ENCODE measurements at places on chromosomes 5 and 9.

GRCh38 chr9:16871336-16872151, 1.1 kb upstream of the BNC2 start:
- no peak overlapping the region for H3K27ac ChIP-seq
- peaks cover 18% of the 10 kb centered on the region for H3K27me3 ChIP-seq
- H3K36me3 ChIP-seq = no peaks in the 10 kb centered on the region
- H3K4me1 ChIP-seq = no peaks in the 10 kb centered on the region
- H3K4me3 ChIP-seq = no peak overlapping the region
- no peak for DNase-seq

- peaks cover 11% of the 10 kb centered on the region for H3K4me1 ChIP-seq
- peaks cover 7% of the 10 kb centered on the region for H3K36me3 ChIP-seq
- no peaks in the 10 kb centered on the region for H3K27me3 ChIP-seq
- DNase-seq = no peak
These were observed 5.7 kb upstream of the RPS23 start for GRCh38 chr5:82283893-82284292.

DNA sequence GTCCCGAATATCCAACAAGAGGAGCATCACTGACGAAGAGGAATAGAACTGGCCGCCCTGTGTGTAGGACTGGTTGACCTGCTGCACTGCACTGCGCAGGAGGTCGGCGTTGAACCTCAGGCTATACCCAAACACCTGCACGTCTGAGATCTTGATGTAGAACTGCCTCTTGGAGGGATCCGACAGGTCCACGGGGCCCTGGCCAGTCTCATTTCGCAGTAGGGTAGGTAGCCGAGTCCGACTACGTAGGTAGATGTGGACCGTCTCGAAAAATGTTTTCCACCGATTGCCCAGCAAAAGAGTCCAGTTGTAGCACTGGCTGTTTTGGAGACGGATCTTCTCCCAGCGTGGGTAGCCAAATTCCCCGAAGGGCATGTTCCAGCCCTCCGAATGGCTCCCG, 202.0 kb downstream of the BRINP1 start:
- H3K36me3 ChIP-seq = no peaks in the 10 kb centered on the region
- H3K4me3 ChIP-seq = no peak overlapping the region
- DNase-seq = no peak
- H3K27me3 ChIP-seq = no peaks in the 10 kb centered on the region

GRCh38 chr5:14551211-14551610, 30.4 kb upstream of the OTULINL start:
- H3K4me3 ChIP-seq = no peak overlapping the region
- peaks cover 8% of the 10 kb centered on the region for H3K4me1 ChIP-seq
- no peak for DNase-seq
- no peaks in the 10 kb centered on the region for H3K36me3 ChIP-seq

DNA sequence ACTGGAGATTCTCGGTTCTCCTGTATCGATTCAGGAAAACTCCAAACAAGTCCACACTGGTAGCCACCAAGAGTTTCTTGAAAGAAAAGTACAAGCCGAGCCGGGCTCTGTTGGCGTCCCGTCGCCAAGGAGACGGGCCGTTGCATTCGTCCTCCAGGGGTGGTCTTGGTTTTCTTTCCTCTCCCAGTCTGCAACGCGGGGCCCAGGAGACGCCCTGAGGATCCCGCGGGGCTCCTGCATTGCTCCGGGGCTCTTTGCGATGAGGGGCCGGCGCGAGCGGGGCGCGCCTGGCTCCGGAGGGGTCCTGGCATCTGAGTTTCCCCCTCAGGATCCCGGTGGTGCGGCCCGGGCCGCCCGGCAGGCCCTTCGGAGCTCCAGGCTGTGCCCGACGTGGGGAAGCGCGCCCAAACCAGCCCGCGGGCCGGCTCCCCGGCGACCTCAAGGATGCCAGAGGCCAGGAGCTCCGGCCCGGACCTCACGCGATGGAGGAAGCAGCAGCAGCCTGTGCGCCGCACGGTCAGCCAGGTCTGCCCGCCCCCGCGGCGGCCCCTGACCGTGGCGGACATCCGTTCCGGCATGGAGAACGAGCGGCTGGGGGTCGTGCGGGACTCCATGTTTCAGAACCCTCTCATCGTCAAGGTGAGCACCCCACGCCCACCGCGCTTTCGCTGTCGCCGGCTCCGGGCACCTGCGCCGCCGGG, at the start of gene CFAP77:
TSS of gene CFAP77 (plus strand) at position 384 of the 701 bp plus-strand sequence. CDS start at position 445, 61 bp downstream.
- H3K4me1 ChIP-seq = peaks cover 29% of the 10 kb centered on the region
- peak within 1 kb of the TSS; percentile 74 for H3K27ac ChIP-seq
- H3K4me3 ChIP-seq = peak within 1 kb of the TSS; percentile 81
- H3K36me3 ChIP-seq = no peaks in the 10 kb centered on the region
- peak; percentile 32 for DNase-seq

DNA sequence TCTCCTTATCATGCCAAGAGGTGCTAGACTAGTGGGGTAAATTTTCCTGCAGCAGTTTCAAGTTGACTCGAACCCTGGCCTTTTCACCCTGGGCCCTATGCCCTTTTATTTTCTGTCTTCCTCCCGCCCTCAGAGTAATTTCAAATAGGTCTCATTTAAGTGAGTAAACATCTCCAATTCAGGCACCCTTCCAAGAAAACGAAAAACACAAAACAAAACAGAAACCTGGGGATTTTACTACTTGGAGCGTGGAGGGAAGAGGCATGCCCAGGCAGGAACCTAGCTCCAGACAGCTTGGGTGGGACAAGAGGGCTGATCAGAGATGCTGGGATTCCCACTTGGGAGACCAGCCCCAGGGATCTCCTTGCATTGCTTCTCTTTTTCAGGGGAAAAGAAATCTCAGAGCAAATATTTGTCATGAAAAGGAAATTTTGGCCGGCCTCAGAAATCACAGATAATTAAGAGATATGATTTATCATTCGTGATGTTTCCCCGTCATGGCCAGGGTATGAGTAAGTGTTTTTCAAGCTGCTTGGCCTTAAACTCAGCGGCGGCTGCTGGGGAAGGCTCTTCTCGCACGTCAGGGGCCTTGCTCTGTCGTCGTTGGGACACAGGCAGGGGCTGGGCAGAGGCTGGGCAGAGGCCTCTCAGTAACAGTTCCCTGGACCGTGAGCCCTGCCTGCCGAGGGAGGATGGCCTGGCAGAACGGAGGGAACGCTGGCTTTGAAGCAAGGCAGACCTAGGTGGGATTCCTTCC, 248.6 kb upstream of the KLF4 start:
- no peak for DNase-seq
- no peak overlapping the region for H3K4me3 ChIP-seq
- no peaks in the 10 kb centered on the region for H3K36me3 ChIP-seq
- H3K27ac ChIP-seq = no peak overlapping the region
- H3K4me1 ChIP-seq = peaks cover 3% of the 10 kb centered on the region
- peaks cover 9% of the 10 kb centered on the region for H3K27me3 ChIP-seq

- H3K4me1 ChIP-seq = peaks cover 2% of the 10 kb centered on the region
- no peak overlapping the region for H3K4me3 ChIP-seq
- DNase-seq = no peak
- H3K27ac ChIP-seq = no peak overlapping the region
- no peaks in the 10 kb centered on the region for H3K36me3 ChIP-seq
These were observed 123.2 kb downstream of the C5orf15 start for GRCh38 chr5:133845271-133845670.

- H3K27ac ChIP-seq = no peak overlapping the region
- H3K4me3 ChIP-seq = no peak overlapping the region
- H3K4me1 ChIP-seq = peaks cover 14% of the 10 kb centered on the region
- no peaks in the 10 kb centered on the region for H3K27me3 ChIP-seq
These were observed 61.0 kb downstream of the ARL15 start for GRCh38 chr5:54249210-54250028.

DNA sequence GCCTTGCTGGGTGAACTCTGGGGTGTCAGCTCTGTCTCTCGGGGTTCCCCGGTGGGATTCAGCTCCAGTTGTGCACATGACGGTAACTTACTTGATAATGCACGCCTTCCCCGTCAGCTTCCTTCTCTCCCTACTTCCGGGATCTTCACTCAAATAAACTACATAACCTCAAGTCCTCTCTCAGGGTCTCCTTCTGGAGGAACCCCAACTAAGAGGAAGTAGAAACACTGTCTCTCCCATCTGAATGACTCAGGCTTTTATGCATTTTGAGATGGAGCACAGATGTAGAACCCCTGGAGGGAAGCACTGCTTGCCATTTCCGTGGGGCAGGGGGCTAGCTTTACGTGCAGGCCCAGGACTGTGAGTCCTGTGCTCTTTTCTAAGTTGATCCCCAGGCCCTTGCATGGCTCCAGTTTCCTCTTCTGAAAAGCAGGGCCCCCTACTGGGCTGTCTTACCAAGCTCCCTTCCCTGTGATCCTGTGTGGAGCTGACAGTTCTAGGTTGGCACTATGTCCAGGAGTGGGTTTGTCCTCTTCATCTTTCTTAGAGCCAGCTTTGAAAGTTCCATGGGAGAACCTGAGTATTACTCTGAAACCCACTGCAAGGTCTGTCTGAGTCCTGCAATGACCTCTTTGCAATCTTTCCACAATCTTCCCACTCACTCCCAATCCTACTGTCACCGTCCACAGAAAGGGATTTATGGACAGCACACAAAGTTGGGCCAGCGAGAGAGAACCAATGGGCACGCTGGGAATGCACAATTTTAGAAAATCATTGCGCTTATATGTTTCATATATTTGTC, 17.7 kb downstream of the S1PR3 start:
- no peak overlapping the region for H3K4me3 ChIP-seq
- H3K36me3 ChIP-seq = no peaks in the 10 kb centered on the region
- H3K4me1 ChIP-seq = peaks cover 3% of the 10 kb centered on the region
- H3K27me3 ChIP-seq = peaks cover 47% of the 10 kb centered on the region
- DNase-seq = no peak

GRCh38 chr5:130462516-130462915, 558.3 kb downstream of the CHSY3 start:
- H3K4me3 ChIP-seq = no peak overlapping the region
- H3K4me1 ChIP-seq = no peaks in the 10 kb centered on the region
- H3K27me3 ChIP-seq = no peaks in the 10 kb centered on the region

GRCh38 chr5:151772029-151772845, 483 bp downstream of the G3BP1 start:
- peak; percentile 15 for DNase-seq
- no peak overlapping the region for H3K4me3 ChIP-seq
- no peaks in the 10 kb centered on the region for H3K36me3 ChIP-seq

DNA sequence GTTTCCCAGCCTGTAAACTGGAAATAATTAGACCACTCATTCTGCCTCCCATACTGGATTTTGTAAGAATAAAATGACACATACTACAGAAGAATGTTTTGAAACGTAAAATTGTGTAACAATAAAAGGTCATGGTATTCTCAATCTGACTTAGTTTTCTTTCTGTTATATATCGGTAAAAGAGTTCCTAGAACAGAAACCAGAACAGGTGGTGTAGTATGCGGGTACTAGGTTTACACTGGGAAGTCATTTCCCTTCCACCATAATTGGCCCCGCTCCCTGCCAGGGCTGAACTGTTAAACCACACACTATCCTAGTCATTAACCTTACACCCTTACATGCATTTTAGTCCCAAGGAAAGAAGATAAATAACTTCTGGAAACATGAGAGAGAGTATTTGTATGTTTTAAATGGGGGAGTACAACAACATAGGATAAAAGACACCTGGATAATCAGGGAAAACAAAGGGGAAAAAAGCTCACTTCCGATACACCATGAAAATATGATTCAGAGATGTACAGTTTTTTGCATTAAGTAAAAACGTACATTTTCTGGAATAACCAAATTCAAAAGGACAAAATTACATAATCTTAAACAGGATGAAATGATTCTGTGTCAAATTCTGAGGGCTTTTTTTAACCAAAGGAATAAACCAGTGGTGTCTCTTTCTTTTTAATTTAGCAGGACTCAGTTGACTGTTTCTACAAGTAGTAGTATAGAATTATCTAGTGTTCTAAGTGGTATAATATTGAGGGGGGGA, 199.7 kb downstream of the GLIS3 start:
- H3K4me3 ChIP-seq = no peak overlapping the region
- no peaks in the 10 kb centered on the region for H3K4me1 ChIP-seq
- peaks cover 38% of the 10 kb centered on the region for H3K27me3 ChIP-seq
- DNase-seq = no peak

DNA sequence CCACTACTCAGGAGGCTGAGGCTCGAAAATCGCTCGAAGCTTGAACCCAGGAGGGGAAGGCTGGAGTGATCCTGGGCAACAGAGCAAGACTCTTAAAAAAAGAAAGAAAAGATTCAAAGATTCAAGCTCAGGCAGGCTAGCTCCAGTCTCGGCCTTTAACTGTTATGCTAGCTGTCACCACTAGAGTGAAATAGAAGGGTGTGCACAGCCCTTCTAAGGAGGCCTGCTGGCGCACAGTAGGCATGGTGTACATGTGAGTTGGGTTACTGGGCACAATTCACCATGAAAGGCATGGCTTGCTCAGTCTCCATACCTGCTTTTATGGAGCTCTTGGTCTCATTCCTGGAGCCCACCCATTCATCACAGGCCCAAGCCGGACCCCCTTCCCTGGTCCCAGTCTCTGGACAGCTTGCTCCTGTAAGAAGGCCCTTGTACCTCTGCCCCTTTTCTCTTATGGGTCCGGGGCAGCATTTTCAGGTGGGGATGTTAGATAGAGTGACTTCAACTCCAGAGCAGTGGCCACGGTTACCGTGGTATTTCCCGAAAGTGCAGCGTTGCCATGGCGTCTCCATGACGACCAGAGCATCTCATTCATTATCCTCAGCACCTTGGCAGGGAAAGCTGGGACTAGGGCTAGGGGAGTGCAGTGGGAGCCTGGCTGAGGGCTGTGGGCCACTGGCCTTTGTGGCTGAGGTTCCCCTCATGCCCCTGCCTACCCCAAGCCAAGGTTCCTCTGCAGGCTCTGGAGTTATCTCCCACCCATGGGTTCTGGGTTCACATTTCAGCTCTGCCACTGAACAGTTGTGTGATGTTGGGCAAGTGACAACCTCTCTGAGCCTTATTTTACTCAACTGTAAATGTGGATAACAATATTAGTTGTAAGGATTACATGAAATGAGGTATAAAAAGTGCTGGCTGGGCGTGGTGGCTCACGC, 5.7 kb downstream of the NDST1 start:
- no peak for DNase-seq
- H3K4me1 ChIP-seq = no peaks in the 10 kb centered on the region
- no peaks in the 10 kb centered on the region for H3K36me3 ChIP-seq
- peaks cover 15% of the 10 kb centered on the region for H3K27me3 ChIP-seq
- H3K4me3 ChIP-seq = no peak overlapping the region

- no peaks in the 10 kb centered on the region for H3K27me3 ChIP-seq
- H3K4me1 ChIP-seq = peaks cover 12% of the 10 kb centered on the region
- H3K4me3 ChIP-seq = no peak overlapping the region
- H3K36me3 ChIP-seq = peaks cover 5% of the 10 kb centered on the region
These were observed 12.0 kb downstream of the SAR1B start for GRCh38 chr5:134620634-134621033.

- no peak overlapping the region for H3K27ac ChIP-seq
- H3K36me3 ChIP-seq = peaks cover 2% of the 10 kb centered on the region
- H3K27me3 ChIP-seq = peaks cover 18% of the 10 kb centered on the region
- no peak for DNase-seq
- H3K4me3 ChIP-seq = no peak overlapping the region
- peaks cover 8% of the 10 kb centered on the region for H3K4me1 ChIP-seq
These were observed 15.2 kb downstream of the HK3 start for GRCh38 chr5:176883700-176884570.
